Activated naive CD8-positive, alpha-beta T cell treated with anti-CD3 and anti-CD28 coated beads, Interleukin-2, amount 50 U/mL, for 24 hours (primary cell): ENCODE measurements at places on chromosomes 3 and 15.

DNA sequence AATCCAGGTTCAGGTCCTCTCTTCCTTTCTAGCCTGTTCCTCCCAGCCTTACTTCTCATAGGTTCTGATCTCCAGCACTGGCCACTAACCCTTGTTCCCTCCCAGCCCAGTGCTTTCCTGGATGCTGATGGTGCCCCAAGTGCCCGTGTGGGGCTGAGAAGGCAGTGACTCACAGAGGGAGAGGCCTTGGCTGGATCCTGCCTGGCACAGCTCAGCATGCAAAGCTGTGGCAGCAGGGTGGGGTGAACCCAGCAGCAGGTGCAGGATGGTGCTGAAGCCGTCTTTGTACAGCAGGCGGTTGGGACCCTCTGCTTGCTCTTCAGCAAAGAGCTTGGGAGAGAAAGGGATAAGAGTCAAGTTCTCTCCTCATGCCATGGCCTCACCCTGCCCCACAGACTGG lies 7.6 kb downstream of the LPCAT4 start:
- DNase-seq, result no peak

- no peak for DNase-seq
These were observed at the start of gene TJP1 for GRCh38 chr15:29822100-29822683. Gene TJP1 (minus strand): TSS chr15:29822468. CDS start chr15:29822028, 440 bp downstream.

DNA sequence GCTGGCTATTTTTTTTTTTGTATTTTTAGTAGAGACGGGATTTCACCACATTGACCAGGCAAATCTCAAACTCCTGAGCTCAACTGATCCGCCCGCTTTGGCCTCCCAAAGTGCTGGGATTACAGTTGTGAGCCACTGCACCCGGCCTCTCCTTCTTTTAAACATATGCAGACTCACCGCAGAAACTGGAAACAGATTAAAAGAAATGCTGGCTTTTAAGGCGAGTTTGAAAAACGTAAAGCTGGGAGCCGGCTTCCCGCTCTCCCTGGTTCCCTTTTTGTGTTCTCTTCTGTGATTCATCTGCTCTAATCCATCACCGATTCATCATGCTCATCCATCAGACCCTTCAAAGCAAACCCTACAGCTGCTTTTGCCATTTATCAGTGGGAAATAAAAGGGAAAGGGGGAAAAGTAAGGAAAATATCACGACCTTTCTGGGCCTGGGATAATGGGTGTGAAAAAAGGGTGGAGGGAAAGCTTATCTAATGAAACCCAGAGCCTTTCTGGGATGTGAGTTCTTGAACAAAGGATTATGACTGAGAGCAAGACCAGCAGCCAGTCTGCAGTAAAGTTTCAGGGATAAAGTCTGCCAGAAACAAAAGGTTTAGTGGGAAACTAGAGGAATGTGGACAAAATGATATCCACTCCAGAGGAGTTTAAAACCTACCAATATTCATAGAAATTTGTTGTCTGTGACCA lies 92.3 kb upstream of the LRIG1 start:
- DNase-seq, result no peak

DNA sequence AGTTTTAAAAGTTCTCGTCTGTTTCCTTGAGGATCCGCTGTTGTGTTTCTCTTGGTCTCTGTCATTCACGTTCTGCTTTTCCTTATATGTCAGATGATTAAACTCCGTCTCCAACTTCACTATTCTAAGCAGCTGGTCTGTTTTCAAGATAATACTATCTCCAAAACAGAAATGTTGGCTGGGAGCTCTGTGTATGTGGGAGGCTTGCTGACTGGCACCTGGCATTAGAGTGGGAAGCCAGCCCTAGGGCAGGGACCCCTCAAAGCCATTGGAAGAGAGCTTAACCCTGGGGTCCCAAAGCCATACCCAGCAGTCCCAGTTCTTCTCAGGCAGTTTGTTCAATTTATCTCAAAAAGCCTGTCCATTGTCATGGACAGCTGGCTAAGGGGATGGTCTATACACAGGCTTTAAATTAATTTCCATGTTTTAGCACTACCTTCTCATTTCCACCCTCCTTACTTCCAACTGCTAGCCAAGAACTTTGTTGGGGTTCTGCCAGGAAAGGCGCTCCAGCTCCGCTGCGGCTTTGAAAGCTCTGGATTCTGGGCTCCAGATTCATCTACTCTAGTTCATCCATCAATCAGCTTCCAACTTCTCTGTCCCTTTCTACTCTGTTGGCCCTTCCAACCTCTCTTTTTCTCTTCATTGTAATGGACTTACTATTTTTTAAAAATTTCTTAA lies 9.2 kb downstream of the BTBD1 start:
- DNase-seq, result no peak

DNA sequence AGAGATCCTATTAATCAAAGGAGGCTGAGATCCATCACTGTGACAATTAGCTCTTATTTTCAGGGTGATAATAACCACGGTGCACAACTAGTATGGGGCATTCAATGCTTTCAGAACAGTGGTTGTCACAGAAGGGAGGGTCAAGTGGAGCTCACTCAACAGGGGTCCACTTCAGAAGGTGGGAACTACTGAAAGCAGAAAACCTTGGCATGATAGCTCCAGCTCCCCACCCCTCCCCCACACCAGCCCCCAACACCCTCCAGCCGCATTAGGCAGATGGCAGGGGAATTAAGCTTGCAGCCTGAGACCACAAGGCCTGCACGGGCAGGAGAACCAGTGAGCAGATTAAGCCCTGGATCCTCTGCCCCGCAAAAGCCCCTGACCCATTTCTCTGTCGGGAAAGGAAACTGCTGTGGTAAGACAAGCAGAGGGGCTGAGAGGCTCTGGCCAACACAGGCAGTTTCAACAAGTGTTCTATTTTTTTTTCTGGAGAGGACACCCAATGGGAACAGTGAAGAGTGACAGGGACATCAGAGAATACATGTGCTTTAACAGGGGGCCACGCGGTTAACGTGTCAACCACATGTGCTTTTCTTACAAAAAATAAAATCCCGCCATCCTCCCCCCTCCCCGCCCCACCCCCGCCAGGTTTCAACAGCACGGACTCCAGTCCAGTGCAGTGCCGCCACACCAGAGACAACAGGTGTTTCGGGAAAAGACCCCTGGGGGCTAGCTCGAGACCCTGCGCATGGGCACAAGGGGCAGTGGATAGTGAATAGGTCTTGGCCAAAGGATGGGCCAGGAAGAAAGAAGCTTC lies 997 bp downstream of the FYCO1 start:
- peak; percentile 61 for DNase-seq

DNA sequence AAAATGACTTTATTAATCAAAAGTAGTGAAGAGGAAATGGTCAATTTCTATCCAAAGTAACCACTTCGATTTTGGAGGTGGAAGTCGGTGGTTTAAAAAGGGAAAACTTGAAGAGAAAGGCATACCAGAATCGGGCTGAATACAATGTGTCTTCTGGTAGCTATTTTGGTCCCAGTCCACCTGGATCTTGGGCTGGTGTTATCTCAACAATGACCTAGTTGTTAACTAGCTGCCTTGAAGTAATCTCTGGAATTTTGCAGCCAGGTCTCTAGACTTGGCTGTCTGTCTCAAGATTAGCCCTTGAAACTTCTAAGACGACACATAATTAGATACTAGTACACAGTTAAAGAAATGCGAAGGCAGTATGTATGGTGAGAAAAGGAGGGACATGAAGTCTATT lies 409.8 kb downstream of the GRM7 start:
- DNase-seq, result no peak

DNA sequence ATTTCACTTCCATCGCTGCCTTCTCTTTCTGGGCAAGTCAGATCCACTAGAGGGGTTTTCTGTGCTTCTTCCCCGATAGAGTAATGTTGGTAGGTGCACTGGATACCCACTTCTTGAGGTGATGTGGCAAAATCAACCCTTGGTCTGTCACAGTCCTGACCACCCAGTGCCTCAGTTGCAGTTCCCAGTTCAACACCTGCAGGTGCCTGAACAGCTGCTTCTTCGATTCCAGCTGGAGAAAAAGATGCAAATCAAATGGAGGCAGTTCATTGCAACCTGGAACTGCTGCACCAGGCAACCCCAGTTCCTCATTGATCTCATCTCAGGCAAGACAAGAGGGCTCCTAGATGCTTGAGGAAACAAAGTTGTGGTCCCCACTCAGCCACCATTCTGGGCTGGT lies 186.6 kb downstream of the UBE2E2 start:
- no peak for DNase-seq

DNA sequence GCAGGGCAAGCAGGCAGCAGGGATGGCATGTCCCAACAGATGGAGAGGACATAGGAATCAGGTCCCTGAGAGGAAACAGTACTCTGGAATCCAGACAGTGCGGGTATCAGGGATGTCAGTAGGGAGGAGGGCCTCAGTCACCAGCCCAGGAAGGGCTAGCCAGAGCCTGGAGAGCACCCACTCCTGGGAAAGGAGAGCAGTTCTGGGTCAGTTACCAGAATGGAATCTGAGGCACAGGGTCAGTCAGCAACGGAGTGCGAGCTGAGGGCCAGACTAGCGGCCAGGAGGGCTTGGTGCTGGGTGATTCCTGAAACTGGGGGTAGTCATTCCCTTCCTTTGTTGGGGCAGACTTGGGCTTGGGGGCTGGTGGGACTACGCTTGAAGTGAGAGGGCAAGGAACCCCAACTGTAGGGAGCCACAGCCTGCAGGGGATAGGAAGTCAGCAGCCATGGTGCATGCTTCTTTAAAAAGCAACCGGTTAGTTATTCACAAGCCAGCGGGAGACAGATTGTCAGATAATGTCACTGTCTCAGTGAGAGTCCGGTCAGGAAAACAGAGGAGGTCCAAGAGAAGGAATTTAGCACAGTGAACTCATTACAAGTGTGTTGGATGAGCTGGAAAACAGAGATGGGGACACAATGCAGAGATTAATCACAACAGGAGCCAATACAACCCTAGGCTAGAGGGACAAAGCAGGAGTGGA lies 27.9 kb downstream of the PLA1A start:
- DNase-seq, result no peak

DNA sequence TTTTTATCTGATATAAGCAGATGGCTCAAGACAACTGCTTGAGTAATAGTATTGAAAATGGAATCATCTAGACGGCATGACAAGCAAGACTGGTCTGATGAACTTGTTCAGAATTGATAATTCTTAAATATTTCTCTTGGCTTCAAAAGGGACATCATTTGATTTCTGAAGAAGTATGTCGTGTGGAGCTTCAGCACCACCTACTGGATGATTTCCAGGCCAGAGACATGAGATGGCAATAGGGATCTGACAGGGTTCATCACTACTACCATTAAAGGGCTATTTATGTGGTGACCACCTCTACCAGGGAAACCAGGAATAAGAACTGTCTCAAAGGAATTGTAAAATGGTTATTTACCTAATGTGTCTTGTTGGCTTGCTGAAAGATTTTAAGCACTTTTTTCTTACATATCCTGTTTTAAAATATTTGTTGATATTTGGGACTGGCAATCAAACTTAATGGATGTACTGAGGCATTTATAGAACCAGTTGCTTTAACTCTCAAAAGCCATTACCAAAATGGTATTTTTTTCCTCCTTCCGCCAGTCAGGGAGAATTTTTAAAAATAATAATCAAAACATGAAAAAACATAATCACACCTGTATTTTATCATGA lies 99.5 kb upstream of the FAM98B start:
- peak; percentile 42 for DNase-seq

DNA sequence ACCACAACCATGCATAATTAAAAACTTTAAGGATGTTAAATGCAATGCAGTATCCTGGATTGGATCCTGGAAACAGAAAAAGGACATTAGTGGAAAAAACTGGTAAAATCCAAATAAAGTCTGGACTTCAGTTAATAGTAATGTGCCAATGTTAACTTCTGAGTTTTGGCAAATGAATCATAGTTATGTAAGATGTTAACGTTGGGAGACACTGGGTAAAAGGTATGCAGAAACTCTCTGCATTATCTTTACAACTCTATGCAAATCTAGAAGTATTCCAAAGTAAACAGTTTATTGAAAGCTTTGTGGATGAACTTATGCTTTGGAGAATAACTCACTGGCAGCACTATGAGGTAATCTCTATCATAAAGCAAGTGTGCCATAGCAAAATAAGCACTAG lies 357.4 kb downstream of the RORA start:
- DNase-seq, result no peak

GRCh38 chr3:123161167-123161566 lies 40.6 kb upstream of the SEC22A start:
- no peak for DNase-seq

DNA sequence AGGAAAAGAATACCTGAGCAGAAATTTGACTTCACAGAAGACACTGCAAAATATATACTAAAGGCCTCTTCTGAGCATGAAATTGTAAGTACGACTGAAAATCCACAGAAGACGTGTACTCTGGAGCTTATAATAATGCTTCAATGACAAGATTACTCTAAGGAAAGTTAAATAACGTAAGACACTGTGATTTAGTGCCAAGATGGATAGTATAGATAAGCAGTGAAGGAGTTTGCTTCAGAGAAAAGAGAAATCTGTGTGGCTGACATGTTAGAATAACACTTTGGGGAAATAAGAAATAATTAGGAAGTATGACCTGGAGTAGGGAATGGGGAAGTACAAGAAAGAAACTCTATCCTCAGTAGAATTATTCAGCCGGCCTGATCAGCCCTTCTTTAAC lies 28.9 kb downstream of the ALDH1A2 start:
- no peak for DNase-seq

- DNase-seq, result no peak
These were observed 61.1 kb downstream of the SLC12A8 start for GRCh38 chr3:125151442-125151817.

- no peak for DNase-seq
These were observed 195.4 kb downstream of the GOLGA6L6 start for GRCh38 chr15:20346082-20346805.

DNA sequence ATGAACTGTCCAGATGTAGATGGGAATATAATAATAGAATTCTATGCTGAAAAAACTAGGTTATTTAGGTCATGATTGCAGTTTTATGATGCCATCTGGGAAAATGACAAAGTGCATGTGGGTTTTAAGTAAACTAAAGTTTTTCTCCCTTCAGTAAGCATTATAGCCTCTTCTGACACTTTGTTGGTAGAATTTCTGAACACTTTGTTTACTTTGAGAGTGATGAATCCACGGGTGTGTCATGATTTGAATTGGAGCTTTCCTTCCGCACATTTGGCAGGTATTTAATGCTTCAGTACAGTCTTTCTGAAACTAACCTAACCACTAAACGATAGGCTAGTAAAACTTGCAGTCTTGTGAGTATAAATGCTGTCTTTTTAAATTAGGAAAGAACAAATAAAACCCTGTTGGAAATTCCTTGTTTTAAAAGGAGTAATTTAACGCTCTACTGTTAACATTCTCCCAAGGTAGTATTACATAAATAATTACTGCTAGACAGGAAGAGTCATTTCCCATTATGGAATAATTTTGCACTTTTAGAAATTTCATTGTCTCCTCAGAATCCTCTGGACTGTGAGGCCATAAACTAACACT lies 7.0 kb downstream of the FILIP1L start:
- no peak for DNase-seq

DNA sequence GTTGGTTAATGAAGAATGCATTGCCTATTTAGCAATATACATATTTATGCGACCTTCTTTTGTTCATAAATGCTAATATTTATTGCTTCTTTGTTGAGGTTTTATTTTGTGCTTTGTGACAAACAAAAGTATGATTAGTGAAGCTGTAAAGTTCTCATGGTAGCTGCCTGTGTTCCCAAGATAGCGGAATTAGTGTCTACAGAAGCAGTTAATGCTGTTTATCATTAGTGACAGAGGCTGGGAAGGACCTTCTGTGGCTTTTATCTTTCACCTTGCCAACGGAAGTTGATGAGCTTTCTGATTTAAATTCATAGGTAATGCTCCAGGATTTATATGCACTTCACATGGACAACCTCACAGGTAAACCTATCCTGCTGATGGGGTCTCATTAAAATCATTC lies 418.3 kb downstream of the CADM2 start:
- DNase-seq, result no peak
